Activated CD8-positive, alpha-beta T cell treated with anti-CD3 and anti-CD28 coated beads, Interleukin-2, amount 10 ng/mL, durations not matched to agents 7 days and 5 days (primary cell): ENCODE measurements at places on chromosomes 7 and 10.

GRCh38 chr7:25881317-25882037, 270.5 kb upstream of the NFE2L3 start:
- DNase-seq, result no peak

- no peak for DNase-seq
Measured at GRCh38 chr7:40199076-40199802, 64.4 kb downstream of the SUGCT start.

DNA sequence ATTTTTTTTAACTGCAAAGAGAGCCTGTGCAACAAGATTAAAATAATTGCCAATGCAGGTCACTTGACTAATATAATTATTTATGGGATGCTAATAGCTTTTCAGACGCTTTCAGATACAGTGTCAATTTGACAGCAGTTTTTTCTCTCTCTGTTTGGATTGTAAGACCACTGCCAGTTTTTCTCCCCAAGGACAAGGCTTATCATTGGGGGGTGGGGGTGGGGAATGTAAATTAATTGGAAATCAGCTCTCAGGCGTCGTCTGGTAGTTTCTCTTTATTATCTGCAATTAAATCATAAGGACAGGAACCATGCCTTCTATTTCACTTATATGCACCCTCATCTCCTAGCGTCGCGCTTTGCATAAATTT, 559 bp upstream of the LRGUK start:
- DNase-seq, result no peak

- no peak for DNase-seq
Measured at GRCh38 chr7:147904219-147904576, 686.4 kb upstream of the C7orf33 start.
